ENCODE measurements at places on chromosomes 16 and 17.
A peak's percentile ranks its signal among the peaks of the same experiment; 100 is the strongest.

DNA sequence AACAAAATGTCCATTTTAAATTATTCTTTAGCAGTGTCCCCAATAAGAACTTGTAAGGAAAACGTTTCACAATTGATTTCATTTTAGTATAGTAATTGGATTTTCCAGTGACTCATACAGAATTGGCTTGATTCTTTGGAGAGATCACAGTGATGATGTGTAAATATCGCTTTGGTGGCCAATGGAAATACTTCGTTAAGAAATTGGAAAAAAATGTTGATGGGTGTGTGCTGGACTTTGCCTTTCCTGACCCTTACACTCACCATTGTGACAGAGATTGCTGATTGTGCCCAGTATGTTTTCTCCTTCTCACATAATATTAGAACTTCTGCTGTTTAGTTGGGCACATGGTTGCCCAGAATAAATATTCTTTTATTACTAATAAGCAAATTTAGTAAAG lies 7.4 kb upstream of the EFCAB13 start:
- DNase-seq = no peak

DNA sequence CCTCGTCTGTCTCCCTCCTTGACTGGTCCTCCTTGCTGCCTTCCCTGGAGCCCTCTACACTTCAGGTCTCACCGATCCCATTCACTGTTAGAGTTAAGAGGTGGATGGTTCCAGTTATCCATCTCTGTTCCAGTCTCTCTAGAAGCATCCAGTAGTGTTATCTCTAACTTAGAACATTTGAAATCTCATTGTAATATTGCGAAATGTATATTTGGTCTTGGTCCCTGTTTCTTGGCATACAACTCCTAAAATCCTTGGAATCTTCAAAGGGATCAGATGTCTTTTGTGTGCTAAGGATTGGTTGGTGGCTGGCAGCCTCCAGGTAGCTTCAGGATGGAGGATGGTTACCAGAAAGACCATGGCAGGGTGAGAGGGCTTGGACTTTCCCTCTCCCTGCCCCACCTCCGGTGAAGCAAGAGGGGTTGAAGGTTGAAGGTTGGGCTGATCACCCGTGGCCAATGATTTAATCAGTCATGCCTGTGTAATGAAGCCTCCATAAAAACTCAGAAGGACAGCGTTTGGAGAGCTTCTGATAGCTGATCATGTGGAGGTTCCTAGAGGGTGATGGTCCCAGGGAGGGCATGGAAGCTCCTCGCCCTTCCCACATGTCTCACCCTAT lies 59.1 kb downstream of the NTN1 start:
- DNase-seq = no peak

GRCh38 chr17:68624381-68624780 lies 23.2 kb upstream of the FAM20A start:
- DNase-seq = no peak

- DNase-seq = peak; percentile 55
These were observed at the start of gene NOG for GRCh38 chr17:56593646-56594319. NOG (plus strand) TSS chr17:56593699; CDS start chr17:56594224, 525 bp downstream.

GRCh38 chr17:77905266-77905665 lies 53.2 kb upstream of the TNRC6C start:
- DNase-seq = no peak

GRCh38 chr17:67700037-67700724 lies 17.6 kb upstream of the NOL11 start:
- no peak for DNase-seq

- no peak for DNase-seq
These were observed 66.2 kb downstream of the IRF8 start for GRCh38 chr16:85965125-85965524.

- DNase-seq = peak; percentile 70
These were observed 66.0 kb upstream of the ZNF423 start for GRCh38 chr16:49921791-49922456.

- DNase-seq = no peak
These were observed 271.2 kb upstream of the RPL38 start for GRCh38 chr17:73932216-73932749.

GRCh38 chr17:17819561-17819995 lies 17.2 kb downstream of the SREBF1 start:
- DNase-seq = peak; percentile 99

DNA sequence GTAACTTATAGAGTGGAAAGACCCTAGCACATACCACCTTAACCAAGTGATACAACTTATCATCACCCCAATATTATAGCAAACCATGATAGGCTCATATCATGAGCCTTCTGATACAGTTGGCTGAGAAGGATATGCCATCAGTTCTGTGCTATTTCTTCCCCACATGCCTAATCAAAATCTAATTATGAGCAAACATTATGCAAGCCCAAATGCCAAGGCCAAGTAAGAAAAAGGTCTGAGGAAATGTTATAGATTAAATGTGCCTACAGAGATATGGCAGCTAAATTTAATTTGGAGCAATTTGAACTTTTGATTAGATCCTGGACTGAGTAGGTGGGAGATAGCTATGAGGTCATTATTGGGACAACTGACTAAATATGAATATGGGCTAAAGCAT lies 225.9 kb upstream of the PMFBP1 start:
- DNase-seq = no peak

DNA sequence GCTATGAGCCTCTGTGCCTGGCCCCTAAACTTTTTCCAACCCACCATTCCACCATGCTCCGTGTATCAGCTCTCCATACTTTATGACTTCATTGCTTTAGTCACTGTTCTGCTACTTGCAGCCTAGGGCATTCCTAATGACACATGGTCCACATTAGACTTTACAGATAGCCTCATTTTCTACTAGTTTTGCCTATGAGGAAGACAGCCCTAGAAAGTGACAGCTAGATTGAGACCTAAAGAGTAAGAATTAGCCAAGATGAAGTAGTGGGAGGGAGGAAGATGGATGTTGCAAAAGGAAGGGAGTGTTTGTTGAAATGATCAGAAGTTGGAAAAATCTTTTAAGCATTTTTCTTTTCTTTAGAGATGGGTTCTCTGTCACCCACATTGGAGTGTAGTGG lies 11.0 kb downstream of the C16orf54 start:
- DNase-seq = no peak

Measured in activated naive CD4-positive, alpha-beta T cell treated with anti-CD3 and anti-CD28 coated beads for 36 hours (primary cell).